ENCODE measurements at places on chromosomes 5 and 9. TPM values are rescaled to one million over a fixed set of nuclear protein-coding genes. Genes with fewer than 3 reads are reported as not detected.

The CNOT6 gene
- total RNA-seq = 22.3 TPM

The MEIKIN gene
- total RNA-seq = not detected

The NR4A3 gene
- total RNA-seq = 2.6 TPM

The DBH gene
- not detected for total RNA-seq
